ENCODE measurements at places on chromosomes 2 and 18.

DNA sequence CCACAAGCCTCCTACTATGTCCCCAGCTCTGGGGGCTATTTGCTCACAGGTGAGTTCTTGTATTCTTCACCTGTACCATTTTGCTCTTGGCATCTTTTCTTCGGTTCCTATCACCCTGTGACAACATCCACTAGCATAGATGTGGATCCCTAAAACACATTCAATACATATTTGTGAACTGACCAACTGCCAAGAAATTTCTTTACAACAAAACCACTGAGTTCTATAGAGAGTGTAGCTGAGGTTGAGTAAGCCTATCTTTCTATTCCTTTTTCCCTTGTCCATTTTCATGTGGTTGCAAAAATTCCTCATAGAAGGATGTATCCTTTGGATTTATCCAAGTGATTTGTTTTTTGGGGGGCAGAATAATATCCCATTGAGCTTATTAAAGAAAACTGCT is 192.7 kb upstream of the ITGA4 start:
- DNase-seq, result no peak

- DNase-seq, result no peak
Observed at GRCh38 chr2:71045865-71046548, 22.4 kb upstream of the NAGK start.

GRCh38 chr2:195559431-195559914 is 97.6 kb upstream of the SLC39A10 start:
- peak; percentile 86 for DNase-seq

- DNase-seq, result no peak
Observed at GRCh38 chr2:162035981-162036380, 38.0 kb downstream of the DPP4 start.

- peak; percentile 20 for DNase-seq
Observed at GRCh38 chr2:230814616-230815015, 50.1 kb upstream of the ITM2C start.

DNA sequence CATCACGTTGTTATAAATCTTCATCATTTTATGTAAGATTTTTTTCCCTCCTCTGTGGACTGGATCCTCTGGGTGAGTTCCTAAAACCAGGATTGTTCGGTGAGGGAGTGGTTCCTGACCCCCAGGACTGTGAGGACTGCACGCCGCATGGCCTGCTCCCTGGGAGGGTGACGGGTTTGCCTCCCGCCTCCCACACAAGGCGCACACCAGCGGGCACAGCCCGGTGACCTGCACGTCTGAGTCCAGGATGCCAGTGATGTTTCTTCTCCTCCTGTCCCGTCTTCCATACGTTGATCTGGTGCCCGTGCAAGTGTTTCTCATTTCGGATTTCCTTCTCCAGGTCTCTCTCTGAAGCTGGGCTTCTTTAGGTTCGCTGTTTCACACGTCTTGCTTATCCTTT is 27.1 kb downstream of the CTDP1 start:
- no peak for DNase-seq

DNA sequence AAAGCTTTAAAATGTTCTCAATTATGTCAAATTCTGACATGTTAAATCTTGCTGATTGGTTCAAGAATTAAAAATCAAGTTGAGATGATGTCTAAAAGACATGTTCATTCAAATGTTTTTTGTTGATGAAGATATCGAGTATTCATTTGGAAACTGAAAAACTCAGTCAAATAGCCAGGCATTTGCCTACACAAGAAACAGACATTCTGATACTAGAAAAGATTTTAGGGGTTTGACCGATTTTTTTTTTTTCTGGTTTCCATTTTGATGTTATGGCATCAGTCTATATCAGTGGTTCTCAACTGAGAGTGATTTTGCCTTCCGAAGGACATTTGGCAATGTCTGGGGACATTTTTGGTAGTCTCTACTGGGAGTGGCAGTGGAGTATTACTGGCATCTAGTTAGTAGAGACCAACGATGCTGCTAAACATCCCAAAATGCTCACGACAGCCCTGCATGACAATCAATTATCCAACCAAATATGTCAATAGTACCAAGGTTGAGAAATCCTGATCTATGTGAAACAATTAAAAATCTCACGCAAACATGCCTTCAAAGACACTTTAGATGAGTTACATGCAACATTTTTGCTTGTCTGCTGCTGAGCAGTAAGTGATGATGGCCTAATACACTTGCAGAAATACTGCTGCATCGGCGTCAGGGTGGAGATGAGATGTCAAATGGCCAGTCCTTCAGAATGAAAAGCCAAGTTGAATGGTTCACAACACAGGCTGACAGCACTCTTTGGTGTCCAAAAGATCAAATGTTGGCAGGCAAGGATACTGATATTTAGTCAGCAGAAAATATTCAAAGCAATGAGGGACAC is 12.5 kb downstream of the RASGRP3 start:
- no peak for DNase-seq

DNA sequence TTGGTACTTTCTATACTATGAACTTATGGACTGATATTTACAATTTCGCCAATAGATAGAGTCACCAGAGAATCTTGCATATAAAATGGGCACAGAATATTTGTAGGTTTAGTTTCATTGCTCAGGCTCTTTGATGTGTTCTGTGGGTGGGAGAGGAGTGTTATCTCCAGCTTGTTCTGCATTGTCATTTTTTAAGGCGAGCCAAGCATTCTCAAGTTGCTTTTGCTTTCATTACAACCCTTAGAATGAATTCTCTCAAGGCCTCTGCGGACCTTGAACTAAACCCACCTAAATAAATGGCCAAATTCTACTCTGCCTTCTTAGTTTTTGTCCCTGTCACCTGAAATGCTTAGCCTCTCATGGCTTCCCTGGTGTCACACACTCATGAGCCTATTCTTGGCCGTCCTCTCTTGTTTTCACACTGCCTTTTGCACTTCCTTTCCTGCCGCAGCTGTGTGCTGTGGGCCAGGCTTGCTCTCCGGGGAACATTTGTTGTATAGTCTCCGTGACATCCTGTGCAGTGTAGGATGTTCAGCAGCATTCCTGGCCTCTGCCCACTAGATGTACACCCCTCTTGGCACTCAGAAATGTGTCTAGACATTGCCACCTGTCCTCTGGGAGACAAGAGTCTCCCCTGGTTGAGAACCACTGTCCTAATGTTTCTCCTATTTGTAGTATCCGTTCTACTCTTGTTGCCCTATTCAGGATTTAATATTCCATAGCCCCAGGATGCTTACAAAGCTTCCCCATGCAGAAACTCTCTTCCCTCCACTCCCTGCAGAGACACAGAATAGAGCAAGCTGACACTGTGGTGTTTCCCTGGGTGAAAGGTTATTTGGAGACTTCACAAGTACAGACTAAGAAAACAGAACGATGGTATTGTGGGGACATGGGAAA is 255.6 kb downstream of the PTPRM start:
- no peak for DNase-seq

GRCh38 chr2:31269087-31269486 is 35.1 kb downstream of the EHD3 start:
- no peak for DNase-seq

- DNase-seq, result no peak
Observed at GRCh38 chr2:240364961-240365775, 70.3 kb upstream of the GPC1 start.

DNA sequence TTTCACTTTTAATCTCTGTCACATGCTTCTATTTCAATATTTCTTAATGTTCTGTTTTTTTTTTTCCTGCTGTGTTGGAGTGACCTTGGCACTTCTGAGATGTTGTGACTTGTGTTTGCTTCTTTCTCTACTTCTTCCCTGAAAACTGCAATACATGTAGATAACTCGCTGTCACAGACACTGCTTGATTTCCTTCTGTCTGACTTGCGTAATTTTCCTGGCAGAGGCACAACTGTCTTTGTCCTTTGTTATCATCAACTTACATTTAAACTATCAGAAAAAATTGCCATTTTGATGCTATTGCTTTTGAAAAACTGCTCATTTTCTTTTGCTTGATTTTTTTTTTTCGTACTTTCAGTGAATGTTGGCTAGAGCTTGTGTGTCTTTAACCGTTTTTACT is 69.0 kb downstream of the BABAM2 start:
- DNase-seq, result no peak
